Osteocyte (in vitro differentiated cells): ENCODE measurements at places on chromosomes 4 and X. TPM values are rescaled to one million over a fixed set of nuclear protein-coding genes. Genes with fewer than 3 reads are reported as not detected.

SAGE1 gene
- not detected in 2 replicates for total RNA-seq

CLDN34 gene
- total RNA-seq = 0.59 TPM in 1 of 2 replicates, not detected in the other

RASL11B gene
- 0.73 and 0.94 TPM in 2 replicates for total RNA-seq

ATP1B4 gene
- total RNA-seq = not detected in 2 replicates

STBD1 gene
- 2.4 TPM in 2 replicates for total RNA-seq

ITM2A gene
- not detected in 2 replicates for total RNA-seq

MXRA5 gene
- total RNA-seq = 188 and 215 TPM in 2 replicates

HPGDS gene
- not detected in 2 replicates for total RNA-seq

ADGRL3 gene
- 17.6 and 18.7 TPM in 2 replicates for total RNA-seq

GRCh38 chrX:53323196-53323595, 41.8 kb upstream of the IQSEC2 start:
- no peak for DNase-seq

DNA sequence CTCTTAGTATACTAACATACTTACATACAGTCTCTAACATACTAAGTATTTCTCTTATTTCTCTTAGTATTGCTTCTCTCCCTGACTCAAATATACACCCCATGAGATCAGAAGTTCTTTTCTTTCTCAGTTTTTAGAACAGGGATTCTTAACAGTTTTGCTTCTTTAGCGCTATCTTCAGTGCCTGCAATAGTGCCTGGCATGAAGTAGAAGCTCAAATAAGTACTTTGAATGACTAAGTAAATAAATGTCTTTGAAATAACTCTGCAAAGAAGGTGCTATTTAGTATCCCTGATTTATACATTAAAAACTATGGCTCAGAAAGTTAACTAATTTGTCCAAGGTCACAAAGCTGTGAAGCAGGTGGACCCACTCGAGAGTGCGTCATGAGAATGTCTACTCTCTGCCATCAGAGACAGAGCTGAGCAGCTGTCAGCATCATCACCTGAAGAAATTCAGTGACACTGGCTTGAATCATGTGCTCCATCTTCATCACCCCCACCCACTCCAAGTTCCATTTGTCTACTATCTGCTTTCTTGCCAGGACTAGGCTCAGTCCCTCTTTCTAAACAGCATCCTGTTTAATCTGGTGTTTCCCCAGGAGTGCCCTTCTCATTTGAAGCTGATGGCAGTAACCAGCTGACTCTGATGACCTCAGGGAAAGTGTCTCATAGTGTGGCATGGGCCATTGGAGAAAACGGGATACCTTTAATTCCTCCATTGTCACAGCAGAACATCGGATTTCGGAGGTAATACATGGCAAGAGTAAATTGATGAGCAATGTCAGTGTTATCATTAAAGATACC, 83.1 kb downstream of the CC2D2A start:
- no peak for DNase-seq

DNA sequence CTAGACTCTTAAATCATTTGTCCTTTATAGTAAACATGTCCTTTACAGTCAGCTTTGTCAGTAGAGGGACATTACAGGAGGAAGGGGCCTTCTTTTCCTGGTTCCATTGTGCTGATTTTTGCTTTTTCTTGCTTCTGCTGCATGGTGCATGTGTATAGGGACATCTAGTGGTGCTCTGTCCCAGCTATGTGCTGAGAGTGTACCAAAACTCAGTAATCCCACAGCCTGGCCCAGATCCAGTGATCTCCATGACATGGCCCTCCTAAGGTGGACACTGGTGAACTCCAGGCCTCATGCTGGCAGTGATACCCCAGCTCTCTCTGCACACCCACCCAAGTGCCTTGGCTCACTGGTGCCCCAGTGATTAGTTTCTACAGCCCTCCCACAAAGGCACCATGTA, 45.2 kb downstream of the MAGEB17 start:
- no peak for DNase-seq

- DNase-seq = no peak
These were observed 1224.7 kb upstream of the TENM3 start for GRCh38 chr4:181018472-181018871.

DNA sequence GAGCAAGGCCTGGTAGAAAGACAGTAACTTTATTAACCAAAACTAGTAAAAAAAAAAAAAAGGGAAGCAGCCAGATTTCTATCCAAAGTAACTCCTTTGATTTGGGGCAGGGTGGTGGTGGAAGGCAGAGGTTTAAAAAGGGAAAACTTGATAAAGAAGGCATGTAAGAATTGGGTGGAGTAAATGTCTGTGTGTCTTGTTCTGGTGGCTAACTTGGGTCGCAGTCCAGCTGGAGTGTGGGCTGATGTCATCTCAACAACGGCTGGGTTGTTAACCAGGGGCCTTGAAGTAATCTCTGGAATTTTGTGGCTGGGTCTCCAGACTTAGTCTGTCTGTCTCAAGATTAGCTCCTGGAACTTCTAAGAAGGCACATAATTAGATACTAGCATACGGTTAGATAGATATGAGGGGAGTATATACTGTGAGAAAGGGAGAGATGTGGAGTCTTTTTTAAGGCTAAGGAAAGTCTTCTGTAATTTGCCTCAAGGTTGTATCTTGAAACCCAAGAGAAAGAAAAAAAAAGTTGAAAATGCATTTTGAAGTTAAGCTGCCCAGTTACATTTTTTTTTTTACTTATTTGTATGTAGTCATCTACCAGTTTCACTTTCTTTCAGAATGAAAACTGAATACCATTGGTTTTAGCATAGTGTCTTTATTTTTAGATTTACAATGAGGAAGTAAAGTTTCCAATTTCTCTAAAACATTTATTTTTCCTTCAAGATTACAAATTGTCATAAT, 48.3 kb downstream of the MTHFD2L start:
- no peak for DNase-seq

- DNase-seq = no peak
These were observed 8.4 kb downstream of the VSIG1 start for GRCh38 chrX:108053218-108053617.

GRCh38 chrX:3195845-3196244, 150.6 kb downstream of the MXRA5 start:
- no peak for DNase-seq

- no peak for DNase-seq
These were observed 1326.3 kb downstream of the C4orf33 start for GRCh38 chr4:130422261-130422660.

- DNase-seq = no peak
These were observed 193.8 kb upstream of the BCOR start for GRCh38 chrX:40291553-40291952.

GRCh38 chr4:17517664-17518063, 2.7 kb downstream of the CLRN2 start:
- no peak for DNase-seq

DNA sequence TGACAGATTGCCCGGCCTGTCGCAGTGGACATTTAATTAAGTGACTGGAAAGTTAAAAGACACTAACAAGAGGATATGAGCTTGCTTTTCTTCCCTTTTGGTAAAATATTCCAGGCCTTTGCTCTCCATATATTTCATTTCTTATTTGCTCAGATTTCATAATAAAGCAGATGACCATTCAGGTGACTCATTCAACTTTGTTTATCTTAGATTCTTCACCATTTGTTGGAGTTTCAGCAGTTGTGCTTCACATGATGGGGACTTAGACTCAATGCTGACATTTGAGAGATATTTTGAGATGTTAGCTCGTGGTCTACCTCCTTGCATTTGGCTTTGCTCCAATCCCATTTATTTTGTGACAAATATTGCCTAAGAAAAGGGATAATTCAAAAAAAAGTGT, 312.2 kb downstream of the ARHGAP24 start:
- no peak for DNase-seq

GRCh38 chr4:109631532-109632108, 71.6 kb downstream of the MCUB start:
- DNase-seq = no peak

DNA sequence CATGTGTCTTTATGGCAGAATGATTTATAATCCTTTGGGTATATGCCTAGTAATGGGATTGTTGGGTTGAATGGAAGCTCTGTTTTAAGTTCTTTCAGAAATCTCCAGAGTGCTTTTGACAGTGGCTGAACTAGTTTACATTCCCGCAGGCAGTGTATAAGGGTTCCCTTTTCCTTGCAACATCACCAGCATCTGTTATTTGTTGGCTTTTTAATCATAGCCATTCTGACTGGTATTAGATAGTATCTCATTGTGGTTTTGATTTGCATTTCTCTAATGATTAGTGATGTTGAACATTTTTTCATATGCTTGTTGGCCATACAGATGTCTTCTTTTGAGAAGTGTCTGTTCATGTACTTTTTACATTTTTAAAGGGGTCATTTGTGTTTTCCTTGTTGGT, 129.8 kb downstream of the TBCK start:
- no peak for DNase-seq

GRCh38 chrX:17380221-17380620, 5.2 kb downstream of the NHS start:
- DNase-seq = no peak

DNA sequence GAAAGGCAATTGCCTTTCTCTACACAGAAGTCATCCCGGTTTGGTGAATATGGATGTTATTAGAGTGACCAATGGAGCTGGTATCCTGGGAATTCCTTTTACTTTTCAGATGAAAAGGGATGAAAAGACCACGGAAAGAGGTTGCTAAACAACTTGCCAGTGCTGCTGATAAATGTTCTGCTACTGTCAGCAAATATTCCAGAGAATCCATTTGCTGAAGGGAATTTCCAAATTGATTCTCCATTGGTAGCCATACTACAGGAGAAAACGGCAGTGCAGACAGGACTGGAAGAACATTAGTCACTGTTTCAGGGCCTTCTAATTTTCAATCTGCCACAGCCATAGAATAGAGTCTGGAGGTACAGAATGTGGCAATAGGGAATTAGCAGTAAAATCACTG, 451.5 kb downstream of the PCDH11X start:
- no peak for DNase-seq

GRCh38 chr4:109999585-109999912, 86.9 kb downstream of the EGF start:
- no peak for DNase-seq

GRCh38 chrX:13013363-13014110, 30.9 kb downstream of the FAM9C start:
- DNase-seq = no peak

GRCh38 chr4:175418516-175418915, 393.5 kb downstream of the GPM6A start:
- no peak for DNase-seq

DNA sequence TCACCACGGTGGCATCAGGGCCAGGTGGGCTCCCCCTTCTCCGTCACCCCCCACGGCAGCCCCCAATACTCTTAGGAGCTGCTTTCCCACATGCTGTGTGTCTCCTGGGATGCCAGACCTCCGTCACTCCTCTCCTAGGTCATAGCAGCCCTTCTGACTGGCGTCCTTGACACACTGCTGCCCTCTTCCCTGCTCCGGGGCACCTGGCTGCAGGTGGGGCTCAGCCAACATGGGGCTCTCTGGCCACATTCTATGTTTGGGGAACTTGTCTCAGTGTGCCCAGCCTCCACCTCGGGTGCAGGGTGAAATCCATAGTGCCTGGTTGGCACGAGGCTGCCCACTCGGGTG, 13.8 kb downstream of the TMEM175 start:
- DNase-seq = no peak

DNA sequence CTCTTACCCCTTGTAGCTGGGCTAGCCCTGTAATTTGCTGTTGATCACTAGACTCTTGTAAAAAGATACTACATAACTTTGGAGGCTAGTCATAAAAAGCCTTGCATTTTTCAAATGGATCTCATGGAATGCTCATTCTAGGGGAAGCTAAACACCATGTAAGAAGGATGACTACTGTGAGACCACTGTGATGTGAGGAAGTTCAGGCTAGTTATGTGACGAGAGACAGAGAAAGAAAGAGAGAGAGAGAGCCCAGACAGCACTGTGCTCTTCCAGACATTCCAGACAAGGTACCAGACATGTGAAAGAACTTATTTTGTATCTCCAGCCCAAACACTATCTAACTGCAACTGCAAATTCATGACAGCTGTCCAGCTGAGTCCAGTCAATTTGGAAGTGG, 404.6 kb upstream of the PITX2 start:
- no peak for DNase-seq

- no peak for DNase-seq
These were observed 300.3 kb upstream of the IGFBP7 start for GRCh38 chr4:57410331-57411052.

DNA sequence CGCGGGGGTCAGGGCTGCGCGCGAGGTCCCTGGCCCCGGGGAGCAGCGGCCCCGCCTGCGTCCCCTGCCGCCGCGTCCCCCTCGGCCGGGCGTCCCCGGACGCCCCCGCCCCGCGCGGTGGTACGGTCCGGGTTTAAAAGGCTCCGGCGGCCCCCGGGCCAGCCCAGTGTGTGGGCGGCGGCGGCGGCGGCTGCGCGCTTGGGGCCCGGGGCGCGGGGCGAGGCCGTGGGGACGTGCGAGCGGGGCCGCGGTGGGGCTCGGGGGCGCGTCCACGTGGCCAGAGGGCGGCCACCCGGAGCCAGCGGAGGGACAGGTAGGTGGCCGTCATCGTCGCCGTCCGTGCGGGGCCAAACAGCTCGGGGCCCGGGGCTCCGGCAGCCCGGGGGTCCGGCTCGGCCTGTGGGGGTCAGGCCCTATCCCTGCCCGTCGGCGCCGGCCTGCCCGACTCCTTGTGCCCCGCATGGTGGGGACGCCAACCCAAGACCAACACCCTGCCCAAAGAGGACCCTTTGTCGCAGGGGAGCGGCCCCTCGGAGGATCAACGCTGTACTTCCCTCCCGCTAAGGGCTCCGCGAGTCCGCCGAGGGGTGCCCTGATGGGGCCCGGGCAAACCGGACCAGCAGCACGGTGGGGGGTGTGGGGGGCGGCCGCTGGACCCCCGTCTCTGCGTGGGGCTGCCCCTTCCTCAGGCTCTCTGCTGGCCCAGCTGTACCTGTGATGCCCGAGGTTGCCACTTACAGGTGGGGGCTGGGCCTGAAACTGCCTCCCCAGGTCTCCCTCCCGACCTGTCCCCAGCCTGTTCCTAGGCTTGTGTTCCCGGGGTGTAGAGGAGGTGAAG, at the start of gene PLXNA3:
Gene PLXNA3, plus strand, starts transcription at position 166 of the 838 bp plus-strand sequence. CDS start 1,903 bp downstream, outside the sequence.
- no peak for DNase-seq

DNA sequence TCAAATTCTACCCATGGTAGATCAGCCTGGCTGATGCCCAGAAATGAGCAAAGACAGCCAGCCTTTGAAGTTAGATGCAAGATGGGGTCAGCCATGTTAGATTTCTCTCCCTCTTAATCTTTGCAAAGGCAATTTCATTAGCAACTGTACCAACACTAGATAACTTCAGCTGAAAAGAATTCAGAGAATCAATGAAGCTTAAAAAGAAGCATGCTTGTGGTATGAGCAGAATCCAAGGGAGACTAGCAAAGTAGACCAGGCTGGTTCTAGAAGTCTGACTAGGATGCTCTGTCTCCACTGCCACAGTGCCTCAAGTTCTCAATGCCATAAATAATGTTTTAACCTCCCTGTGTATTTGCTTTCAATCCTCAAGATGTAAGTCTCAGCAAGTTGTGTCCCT, 247.3 kb downstream of the SLC7A11 start:
- no peak for DNase-seq

DNA sequence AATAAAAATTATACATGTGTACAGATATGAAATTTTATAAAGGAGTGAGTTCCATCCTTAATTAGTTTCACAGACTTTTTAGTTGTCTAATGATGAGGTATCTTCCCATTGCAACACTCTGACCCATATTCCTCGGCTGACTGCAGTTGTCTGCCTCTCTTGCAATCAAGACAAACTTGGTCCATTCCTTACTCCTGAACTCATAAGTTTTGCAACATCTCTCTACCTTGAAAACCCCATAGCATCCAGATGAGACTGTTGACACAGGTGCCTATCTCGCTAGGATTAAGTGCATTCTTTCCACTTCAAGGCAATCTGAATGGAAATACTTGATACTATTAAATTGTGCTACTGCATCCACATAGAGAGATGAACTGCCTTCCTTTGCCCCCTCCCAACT, 2.3 kb downstream of the XKRX start:
- no peak for DNase-seq

GRCh38 chrX:122517786-122518185, 666.3 kb upstream of the GRIA3 start:
- no peak for DNase-seq
